Breast epithelium (tissue), 4 donors: ENCODE measurements at places on chromosomes 13 and 19. TPM values are rescaled to one million over a fixed set of nuclear protein-coding genes. Genes with fewer than 3 reads are reported as not detected.

DNA sequence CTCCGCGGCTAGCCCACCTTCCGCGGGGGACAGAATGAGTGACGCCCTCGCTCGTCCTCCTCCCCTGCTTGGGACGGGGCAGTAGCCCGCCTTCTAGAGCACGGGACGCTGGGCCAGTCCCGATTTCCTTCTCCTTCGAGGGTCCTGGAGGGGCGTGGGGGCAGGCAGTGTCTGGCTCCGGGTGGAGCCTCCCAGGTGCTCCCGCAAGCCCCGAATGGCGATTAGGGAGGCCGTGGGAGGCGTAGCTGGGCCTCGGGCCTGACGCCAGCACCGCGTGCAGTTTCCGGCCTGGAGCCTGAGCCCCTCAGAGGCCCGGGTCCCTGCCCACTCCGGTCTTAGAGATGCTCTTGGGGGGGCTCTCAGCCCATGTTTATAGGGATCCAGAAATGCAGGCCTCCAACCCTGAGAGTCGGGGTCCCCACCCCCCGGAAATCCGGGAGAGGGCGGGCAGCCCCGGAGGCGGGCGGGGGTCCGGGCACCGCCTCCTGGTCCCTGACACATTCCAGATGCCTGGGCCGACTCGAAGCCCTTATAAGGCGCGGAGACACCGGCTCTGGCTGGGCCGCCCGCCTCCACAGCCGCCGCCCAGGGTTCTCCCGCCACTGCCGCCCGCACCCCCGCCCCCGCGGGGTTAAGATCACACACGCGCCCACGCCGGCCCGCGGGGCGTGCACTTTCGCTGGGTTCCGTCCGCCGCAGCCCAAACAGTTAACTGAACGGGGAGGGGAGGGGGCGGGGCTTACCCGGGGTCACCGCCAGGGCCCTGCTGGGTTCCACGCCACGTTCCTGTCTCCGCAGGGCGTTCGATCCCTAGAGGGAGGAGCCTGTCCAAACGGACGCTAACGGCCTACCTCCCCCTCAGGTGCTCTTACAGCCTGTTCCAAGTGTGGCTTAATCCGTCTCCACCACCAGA lies 1.5 kb downstream of the MYADM start:
- no peaks in the 10 kb centered on the region for H3K4me1 ChIP-seq
- no peaks in the 10 kb centered on the region for H3K27me3 ChIP-seq
- peaks cover 8% of the 10 kb centered on the region for H3K36me3 ChIP-seq

DNA sequence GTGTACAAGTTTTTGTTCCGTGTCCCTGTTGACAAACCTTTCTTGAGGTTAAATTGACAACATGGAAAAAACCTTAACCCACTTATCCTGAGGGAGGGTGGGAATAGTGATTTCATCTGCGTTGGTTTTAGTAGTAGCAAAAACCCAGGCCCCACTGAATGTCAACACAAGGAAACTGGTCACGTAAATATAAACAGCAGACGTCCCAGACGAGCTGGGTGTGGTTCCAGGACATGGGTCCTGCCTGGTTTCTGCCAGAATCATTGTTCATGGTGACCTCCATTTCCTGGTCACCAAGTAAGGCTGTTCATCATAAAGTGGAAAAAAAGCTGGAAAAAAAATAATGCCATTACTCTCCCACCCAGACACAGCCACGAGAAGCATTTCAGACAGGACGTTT lies 16.9 kb upstream of the F2RL3 start:
- no peaks in the 10 kb centered on the region for H3K27me3 ChIP-seq
- no peak for DNase-seq
- H3K4me3 ChIP-seq: no peak overlapping the region
- H3K27ac ChIP-seq: peak overlapping the region; percentile 78
- H3K4me1 ChIP-seq: no peaks in the 10 kb centered on the region

DNA sequence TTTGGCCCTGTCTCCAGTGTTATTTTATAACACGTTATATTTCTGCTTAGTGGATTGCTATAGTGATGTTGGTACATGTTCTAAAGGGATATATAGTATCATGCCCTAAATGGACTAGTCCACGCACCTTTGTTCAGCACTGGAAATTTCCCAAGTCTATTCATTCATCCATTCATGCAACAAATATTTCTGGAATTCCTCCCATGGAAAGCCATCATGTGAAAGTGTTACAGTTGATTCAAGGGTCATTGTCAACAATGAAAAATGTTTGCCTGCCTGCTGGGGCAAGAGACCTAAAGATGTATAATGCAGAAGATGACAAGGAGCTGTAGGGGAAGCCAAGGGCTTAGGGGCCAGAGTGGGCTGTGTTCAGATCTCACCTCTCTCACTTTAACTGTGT lies 10.8 kb upstream of the HSPH1 start:
- H3K27me3 ChIP-seq: no peaks in the 10 kb centered on the region
- no peaks in the 10 kb centered on the region for H3K36me3 ChIP-seq
- no peak for DNase-seq
- H3K4me3 ChIP-seq: no peak overlapping the region
- H3K27ac ChIP-seq: no peak overlapping the region

Gene RELB
- total RNA-seq: 8.2 TPM
